ENCODE measurements at places on chromosomes 7 and 10.
A peak's percentile ranks its signal among the peaks of the same experiment; 100 is the strongest.

GRCh38 chr7:114879554-114879953 is 42.3 kb upstream of the MDFIC start:
- no peak for DNase-seq

DNA sequence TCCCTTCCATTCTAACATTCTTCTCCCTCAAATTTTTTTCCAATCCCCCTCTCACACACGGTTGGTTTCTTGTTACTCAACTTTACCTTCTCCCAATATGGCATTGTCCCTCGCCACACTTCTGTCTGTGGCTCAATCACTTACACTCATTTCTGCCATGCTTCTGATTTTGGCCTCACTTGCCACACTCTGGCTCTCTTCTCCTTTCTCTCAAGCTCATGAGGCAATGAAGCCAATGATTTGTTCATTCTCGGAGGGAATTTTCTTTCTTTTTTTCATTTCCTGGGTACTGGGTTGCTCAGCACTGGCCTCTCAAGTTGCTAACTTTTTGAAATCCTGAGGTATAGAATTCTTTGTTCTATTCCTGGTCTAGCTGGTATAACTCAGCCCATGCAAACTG is 4.0 kb upstream of the MYOZ1 start:
- DNase-seq = no peak

DNA sequence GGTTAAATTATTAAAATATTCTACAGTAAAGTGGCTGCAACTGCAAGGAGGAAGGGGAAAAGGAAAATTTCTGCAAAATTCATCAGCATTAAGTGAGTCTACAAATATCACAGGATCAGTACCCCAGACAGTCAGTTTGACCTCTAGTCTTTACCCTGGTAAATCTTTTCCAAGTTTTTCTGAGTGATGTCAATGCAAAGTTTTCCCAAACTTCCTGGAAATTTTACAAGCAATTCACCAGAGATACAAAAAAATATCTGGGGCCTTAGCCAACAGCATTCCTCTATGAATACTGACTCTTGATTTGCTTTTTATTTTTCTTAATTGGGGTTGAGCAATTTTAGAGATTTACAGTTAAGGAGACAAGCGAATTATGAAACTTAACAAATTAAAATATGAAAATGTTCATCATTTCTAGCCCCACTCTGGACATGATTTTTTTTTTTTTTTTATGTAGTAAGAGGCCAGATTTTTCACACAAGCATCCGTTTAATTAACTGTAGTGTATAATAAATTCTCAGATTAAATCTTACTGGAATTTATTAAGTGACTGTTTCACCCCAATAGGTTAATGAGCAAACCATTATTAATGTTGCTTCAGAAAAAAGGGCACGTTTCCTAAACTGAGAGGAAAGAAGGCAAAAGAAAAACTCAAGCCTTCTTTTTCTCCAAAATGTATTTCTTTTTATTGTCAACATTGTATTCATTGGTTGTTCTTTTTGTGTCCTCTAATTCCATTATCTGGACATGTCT is 539.5 kb upstream of the FZD8 start:
- no peak for DNase-seq

DNA sequence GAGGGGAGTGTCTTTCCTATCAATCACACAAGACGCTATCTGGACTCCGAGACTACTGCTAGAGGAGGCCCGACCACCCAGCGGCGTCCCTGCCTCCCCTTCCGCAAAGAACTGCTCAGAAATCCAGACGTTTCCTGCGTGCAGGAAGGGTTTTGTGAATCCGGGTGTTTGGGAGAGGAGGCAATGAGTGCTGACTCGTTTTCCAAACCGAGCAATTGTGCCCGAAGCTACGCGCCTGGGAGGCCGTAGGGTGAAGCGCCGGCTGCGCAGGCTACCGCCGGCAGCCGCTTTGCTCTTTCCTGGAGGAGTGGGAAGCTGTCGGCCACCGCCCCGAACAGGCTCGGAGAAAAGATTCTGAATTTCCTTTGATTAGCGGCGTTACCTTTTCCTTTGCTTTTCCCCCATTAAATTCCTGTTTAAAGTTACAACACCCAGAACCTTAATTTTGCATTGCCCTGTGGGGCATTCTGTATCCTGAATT is 5.3 kb downstream of the VAX1 start:
- DNase-seq = no peak

GRCh38 chr7:21550076-21550475 is 7.2 kb downstream of the DNAH11 start:
- DNase-seq = peak; percentile 9

DNA sequence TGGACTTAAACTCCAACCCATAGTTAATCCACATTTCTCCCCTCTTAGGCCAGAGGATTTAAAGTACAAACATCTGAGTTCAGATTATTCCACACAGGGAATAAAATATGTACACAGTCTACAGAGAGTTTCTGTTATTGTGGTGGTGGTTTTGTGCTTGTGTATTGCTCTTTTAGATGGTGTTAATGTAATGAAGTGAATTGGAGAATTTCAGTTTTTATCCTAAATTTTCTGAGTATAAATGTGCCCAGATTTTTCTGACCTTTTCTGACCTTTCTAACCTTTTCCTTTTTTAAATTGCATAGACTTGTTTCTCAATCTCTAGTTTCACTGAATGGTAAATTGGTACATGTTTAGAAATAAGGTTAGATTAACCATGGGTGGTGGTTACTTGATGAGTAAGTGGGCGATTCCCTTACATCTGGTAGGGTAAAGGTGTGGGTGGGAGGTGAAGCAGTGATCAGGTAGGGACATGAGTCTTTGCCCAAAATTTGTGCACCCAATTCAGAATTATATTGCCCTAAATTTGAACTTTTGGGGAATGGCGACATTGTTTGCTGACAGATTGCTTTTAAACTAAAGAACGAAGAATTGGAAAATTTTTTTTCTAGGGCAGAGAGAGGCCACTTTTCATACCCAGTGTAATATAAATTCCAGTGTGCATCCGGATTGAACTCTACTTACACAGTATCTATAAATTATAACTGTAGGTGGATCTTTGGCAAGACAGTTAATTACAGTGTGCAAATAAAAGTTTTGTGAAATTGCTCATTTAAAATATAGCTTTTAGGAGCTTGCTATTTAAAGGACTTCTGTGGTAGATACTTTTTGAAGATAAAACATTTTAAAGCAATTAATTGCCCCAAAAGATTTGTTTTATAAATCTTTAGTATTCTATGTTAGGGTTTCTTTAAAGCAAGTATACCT is 62.2 kb downstream of the ST7 start:
- DNase-seq = peak; percentile 9

- DNase-seq = no peak
These were observed 256.0 kb upstream of the MKI67 start for GRCh38 chr10:128382225-128382624.

DNA sequence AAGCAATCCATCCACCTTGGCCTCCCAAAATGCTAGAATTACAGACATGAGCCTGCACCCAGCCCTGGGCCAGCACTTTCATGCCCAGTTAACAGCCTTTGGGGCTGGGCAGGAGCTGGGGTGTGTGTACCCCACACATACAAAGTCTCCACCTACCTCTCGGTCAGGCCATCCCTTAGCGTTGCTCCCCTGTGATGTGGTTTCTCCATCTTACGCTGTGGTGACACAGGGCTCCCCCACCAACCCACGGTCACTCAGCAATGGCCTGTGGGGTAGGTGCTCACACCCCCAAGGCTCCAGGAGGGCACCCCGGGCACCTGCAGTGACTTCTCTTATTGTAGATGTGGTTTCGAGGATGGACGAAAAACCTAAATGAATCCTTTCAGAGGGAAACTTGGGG is 58.8 kb downstream of the ASB13 start:
- DNase-seq = no peak

GRCh38 chr7:1569016-1569415 is 816 bp downstream of the PSMG3 start:
- peak; percentile 22 for DNase-seq

DNA sequence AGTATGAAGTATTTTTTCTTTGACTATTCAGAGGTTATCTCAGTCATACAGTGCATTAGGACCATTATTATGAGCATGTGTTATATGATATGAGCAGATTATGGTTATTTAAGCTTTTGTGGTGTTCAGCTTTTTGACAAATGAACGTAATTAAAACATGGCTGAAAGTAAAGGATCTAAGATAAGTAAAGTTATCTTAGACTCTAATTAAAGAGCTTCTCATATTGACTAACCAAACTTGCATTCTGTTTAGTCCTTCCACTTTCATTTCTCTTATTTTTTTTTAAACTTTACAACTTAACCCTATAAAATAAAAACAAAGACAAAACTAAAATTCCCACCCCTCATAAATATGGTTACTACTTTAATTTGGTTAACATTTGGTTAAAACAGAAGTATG is 6.9 kb upstream of the GPR85 start:
- no peak for DNase-seq

DNA sequence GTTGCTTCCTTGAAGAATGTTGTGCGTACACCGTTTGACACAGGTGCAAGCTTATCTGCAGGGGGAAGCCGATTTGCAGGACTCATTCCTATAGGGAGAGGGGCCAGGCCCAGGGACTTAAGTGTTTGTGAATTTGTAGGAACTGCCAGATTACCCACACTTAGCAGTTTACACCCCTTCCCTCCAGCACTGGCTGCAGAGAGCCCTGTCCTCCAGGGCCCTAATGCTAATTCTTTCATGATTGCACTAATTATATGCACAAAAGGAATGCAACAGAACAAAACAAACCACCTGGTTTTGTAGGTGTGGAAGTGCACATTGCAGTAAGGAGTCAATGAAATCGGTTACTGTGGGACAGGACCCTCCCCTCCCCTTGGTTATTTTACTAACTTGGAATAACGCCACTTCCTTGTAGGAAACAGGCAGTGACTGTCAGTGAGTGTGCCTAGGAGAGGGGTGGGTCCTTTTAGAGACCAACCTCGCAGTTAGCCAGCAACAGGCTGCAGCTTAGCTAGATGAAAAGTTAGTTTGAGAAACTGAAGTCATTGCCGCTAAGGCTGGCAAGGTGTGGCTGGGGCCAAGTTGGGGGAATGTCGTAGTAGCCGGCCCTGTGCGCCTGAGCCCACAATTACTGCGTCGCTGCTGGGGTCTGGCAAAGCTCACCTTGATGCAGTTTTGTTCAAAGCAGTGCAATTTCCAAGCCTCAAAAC is 60.6 kb downstream of the CUX1 start:
- DNase-seq = no peak

GRCh38 chr7:113015034-113015645 is 71.5 kb downstream of the GPR85 start:
- DNase-seq = peak; percentile 57

DNA sequence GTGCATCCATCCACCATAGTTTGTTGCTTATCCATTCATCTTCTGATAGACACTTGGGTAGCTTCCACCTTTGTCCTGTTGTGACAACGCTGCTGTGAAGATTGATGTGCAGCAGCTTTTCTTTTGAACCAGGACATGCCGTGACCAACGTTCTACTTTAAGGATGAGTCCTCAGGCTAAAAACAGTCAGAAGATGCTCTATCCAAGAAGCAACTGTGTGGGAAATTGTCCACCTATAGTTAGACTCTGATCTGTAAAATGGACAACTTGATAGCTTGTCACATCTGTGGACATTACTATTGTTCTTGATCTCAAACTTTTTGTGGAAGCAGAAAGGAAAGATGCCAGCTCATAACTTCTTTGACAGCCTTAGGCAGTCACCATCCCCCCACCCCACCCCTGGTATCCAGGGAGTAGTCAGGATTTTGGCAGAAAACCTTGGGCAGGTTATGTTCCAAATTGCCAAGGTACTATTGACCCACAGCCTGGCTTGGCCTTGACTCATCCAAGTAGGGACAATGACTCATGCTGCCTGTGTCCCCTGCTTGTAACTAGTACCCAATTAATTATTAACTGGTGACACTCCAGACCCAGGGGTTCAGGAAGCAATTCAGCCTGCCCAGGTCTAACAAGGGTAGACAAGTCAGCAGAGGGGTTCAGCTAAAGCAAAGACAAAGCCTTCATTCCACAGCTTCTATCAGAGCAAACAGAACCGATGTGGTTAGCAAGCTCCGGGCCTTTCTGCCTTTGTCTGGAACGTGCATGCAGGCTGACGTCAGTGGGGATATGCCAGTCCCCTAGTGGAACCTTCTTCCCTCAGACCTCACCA is 99.6 kb upstream of the ANLN start:
- DNase-seq = no peak

GRCh38 chr7:44705434-44705833 is 43.2 kb upstream of the ZMIZ2 start:
- no peak for DNase-seq

- peak; percentile 79 for DNase-seq
These were observed at the start of gene PROSER2 for GRCh38 chr10:11823122-11823988. Gene PROSER2, plus strand, starts transcription at chr10:11823356. Its CDS starts 28,722 bp downstream, at chr10:11852078.

- peak; percentile 71 for DNase-seq
These were observed 76.8 kb downstream of the TPST1 start for GRCh38 chr7:66281678-66282590.

GRCh38 chr7:116788572-116789197 is 73.7 kb upstream of the CAPZA2 start:
- DNase-seq = no peak

- no peak for DNase-seq
These were observed 570 bp upstream of the ARF5 start for GRCh38 chr7:127587663-127588018.

DNA sequence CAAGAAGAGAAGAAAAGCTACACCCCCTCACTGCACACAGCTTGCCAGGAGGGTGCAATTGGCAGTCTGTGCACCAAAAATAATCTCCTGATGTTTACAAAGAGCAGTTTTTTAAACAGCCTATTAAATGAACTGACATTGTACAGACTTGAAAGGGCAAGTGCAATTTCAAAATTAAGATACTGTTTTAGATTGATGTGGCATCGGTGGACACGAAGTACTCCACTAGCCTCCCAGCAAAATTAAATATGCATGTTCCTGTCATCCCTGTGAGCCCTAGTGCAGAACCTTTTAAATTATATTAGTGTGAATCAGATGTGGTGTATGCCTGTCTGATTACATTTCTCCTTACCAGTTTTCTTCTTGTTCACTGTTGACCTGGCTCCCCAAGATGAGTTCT is 87.9 kb downstream of the WIPF3 start:
- DNase-seq = no peak

DNA sequence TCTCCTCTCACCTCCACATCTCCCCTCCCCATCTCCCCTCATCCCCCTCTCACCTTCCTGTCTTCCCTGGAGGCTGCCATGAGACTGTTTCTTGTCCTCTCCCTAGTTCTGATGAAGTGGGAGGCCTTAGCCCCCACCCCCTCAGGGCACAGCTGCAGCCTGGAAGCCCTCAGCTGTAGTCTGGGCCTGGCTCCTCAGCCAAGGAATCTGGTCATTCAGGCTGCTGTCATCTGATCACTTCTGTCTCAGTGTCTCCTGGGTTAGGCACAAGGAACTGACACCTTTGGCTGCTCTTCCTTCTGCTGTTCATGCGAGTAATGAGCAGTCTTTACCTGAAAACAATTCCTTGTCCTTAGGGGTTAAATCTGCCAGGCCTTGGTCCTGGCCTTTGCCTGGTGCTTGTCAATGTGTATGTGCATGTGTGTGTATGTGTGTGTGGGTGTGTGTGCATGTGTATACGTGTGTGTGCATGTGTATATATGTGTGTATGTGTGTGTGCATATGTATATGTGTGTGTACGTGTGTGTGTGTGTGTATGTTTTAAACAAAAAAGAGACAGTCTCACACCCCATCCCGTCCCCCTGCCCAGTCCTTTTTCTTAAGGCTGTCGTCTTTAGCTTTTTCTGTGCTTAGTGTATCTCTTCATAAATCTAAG is 153.5 kb upstream of the TMEM72 start:
- no peak for DNase-seq
